CD4-positive, alpha-beta T cell treated with Interleukin-6 for 4 hours (primary cell): ENCODE measurements at places on chromosomes 11 and 22.

DNA sequence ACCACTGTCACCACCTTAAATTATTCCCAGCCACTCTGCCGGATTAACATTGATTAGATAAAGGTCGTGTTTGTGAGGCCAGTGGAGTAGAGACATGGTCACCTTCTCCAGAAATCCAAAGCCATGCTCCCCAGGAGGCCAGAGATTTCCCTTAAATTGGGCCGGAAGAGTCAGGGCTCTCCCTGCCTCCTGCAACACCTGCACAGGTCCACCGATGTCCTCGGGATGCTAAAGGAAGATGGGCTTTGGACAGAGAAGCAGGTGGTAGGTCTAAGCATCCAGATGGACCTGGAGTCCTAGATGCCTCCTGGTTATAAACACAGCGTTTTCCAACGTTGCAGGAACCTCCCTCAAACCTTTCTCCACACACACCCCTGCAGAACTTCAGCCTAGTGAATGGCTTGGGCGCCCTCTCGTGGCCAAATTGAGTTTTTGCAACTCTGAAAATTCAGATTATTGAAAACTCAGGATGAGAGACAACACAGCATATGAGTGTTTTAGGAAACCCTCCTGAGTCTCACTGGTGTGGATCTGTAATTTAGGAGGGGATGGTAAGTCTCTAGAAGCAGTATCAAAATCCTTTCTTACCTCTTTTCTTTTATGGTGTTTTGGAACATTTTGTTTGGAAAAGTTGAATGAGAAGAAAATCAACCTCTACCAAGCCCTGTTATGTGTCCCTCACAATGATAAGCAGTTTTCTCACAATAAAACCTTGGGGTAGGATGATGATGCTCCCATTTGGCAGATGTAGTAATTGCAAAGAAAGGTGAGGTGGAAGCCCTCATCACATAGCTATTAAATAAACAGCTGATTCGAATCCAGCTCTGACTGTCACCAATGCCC, 109.6 kb downstream of the RRAS2 start:
- peak; percentile 80 for DNase-seq

DNA sequence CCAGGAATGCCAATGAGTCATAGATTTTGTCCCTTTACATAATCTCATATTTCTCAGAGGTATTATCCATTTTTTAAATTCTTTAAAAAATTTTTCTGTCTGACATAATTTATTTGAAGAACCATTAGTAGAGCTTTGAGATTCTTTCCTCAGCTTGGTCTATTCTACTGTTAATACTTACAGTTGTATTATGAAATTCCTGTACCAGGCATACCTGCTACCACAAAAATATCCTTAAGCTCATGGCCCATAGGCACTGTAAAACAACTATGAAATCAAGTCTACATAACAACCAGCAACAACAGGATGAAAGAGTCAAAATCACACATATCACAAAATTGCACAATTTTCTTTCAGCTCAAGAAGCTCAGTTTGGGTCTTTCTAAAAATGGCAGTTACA, 541.3 kb downstream of the LUZP2 start:
- DNase-seq, result no peak

DNA sequence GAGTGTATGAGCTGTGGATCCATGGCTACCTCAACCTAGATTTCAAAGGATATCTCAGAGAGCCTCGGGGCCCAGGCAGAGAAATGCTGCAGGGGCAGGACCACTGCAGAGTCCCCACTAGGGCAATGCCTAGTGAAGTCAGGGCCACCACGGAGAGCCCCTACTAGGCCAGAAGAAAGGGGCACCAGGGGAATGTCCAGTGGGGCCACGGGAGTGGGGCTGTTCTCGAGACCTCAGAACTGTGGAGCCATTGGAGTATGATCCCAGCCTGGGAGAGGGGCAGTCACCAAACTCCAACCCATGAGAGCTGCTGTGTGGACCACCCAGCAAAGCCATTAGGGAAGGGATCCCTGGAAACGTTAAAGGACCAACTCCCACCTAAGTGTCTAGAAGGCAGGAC, 24.5 kb downstream of the RTL6 start:
- DNase-seq, result no peak

- DNase-seq, result no peak
Observed at GRCh38 chr11:68064926-68065325, 26.1 kb downstream of the TCIRG1 start.

DNA sequence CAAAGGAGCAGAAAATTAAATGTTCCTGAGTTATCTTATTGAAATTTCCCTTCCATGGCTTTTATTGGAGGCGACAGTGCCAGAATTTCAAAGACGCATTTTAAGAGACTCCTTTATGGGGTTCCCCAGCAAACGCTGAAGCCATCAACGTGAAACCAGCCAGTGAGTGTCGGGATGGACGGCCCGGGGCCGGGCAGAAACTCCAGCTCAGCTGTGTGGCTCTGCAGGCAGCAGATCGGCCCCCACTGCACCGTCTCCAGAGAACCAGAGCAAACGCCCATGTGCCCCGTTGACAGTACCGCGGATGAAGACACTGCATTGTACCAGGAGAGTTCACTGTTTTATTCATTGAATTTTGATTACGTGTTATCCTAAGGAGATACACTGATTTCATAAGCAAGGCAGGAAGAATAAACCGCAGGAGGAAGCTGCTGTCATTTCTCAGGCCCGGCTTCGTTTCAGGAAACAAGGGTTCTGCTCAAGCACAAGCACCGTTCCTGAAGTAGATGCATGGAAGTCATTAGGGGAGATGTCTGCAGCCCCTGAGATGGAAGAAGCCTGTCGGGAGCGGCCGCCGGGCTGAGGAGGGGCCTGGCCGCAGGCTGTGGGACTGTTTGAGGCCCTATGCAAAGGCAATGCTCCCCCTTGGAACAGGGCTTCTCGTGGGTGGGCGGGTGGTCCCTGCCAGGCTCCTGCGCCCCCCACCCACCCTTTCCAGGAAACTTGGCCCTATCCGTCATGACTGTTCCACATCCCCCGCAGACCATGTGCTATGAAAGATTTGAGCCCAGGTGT, 639.7 kb downstream of the TBC1D22A start:
- no peak for DNase-seq

DNA sequence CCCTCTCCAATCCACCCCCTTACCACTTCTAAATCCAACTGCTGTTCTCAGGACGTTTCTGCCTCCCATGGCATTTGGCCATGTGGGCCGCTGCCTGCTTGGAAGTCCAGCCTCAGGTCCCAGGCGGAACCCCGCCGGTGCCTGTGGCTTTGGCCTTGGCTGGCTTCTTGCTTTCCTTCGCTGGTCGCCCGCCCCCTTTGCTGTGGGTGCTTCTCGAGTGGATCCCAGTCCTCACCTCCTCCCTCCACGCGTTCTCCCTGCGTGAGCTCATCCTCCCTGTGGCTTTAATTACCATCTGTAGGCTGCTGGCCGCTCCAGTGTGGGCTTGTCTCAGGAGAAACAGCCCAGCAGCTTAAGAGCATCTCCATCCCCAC, 111.7 kb downstream of the NECTIN1 start:
- no peak for DNase-seq

DNA sequence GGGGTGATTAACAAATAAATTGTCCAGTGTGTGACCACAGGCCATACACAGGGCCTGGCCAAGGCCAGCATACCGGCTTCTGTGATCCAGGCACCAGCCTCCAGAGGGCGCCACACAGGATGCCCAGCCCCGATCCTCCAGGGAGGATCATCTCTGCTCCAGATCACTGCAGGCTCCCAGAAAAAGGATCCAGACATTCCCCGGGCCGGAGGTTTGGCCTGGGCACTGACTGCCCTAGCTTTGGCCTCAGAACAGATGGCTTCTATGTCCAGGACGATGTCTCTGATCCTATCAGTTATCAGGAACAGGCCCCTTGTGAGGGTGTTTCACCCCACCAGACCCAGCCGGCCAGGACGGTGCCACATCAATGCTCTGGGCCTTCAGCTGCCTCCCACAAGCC, 74.5 kb upstream of the LMO1 start:
- no peak for DNase-seq

DNA sequence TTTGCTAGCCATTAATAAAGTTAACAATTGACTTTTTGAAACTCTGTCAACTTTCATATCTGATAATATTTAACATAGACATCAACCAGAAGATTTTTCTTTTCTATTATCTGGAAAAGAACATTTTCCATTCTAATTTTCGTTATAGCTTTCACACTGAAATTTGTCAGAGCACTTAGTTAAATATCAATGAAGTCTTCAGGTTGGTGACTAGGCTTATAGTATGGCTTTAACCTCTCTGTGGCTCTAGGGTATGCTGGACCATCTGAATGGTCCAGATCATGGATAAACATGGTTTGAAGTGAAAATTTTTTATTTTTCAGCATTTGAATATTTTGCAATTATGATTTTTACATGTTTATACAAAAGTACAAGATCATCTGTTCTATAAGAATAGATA, 548.1 kb downstream of the CNTN5 start:
- no peak for DNase-seq

DNA sequence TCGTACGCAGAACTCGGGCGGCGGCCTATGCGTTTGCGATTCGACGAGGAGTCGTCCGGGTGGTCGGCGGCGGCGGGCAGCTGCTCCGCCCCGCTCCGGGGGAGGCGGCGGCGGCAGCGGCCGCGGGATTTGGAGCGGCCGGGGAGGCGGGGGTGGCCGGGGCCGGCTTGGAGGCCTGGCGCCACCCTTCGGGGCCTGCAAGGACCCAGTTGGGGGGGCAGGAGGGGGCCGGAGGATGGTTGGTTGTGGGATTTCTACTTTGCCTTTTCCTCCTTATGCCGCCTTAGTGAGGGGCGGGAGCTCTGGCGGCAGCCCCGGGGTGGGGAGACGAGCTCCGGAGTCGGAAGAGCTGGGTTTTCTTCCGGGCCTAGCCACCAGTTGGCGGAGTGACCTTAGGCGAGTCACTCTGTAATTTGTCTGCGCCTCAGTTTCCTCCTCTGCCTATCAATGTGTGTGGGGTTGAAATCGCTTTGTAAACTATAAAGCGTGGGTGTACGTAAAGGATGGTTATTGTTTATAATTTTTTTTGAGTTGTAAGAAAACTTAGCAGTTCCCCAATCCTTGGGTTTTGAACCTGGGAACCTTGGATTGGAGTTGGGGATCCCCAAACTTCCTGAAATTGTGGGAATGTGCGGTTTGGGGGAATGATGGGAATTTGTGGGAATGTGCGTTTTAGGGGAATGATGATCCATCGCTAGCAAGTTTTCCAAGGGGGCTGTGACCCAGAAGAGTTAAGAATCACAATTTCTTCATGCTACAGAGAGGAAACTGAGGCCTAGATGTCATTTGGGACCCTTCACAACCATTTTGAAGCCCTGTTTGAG, 679 bp downstream of the TUG1 start:
- peak; percentile 48 for DNase-seq

DNA sequence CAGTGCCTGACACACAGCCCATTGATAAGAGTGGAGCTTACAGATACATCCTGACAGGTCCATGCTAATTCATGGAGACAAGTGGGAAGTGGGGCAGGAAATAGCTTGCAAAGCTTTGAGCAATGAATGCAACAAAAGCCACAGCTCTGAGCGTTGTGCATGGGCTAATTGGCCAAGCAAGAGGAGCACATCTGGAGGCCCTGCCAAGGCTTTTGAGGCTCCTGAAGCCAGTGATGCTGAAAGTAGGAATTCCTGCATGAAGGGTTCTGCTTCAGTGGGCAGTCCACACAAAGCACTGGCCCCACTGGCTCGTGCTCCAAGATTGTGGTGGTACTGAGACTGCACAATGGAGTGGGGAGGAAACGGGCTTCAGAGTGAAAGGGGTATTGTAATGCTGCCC, 103.8 kb upstream of the CSNK2A3 start:
- DNase-seq, result no peak

GRCh38 chr11:103929170-103929903, 107.1 kb upstream of the DDI1 start:
- no peak for DNase-seq

- DNase-seq, result no peak
Observed at GRCh38 chr11:44351006-44351660, 41.2 kb upstream of the ALX4 start.

- no peak for DNase-seq
Observed at GRCh38 chr11:25615069-25615468, 716.9 kb upstream of the ANO3 start.

- no peak for DNase-seq
Observed at GRCh38 chr11:37107415-37107814, 509.4 kb upstream of the RAG2 start.

GRCh38 chr11:16853859-16854258, 115.4 kb downstream of the C11orf58 start:
- no peak for DNase-seq

DNA sequence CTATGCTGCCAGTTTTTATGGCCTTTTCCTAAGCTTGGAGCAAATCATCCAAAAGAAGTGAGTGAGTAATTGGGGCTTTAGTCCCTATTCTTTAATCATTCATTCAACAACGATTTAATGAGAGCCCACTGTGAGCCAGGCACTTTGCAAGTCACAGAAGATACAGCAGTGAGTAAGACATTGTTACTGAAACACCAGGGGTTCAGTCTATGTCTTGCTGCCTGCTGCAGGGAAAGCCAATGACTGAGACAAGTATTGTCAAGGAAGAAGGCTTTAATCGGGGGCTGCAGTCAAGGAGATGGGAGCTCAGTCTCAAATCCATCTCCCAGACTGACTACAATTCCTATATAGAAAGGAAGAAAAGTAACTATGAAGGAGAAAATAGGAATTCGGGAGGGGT, 228.3 kb downstream of the FAM181B start:
- no peak for DNase-seq

DNA sequence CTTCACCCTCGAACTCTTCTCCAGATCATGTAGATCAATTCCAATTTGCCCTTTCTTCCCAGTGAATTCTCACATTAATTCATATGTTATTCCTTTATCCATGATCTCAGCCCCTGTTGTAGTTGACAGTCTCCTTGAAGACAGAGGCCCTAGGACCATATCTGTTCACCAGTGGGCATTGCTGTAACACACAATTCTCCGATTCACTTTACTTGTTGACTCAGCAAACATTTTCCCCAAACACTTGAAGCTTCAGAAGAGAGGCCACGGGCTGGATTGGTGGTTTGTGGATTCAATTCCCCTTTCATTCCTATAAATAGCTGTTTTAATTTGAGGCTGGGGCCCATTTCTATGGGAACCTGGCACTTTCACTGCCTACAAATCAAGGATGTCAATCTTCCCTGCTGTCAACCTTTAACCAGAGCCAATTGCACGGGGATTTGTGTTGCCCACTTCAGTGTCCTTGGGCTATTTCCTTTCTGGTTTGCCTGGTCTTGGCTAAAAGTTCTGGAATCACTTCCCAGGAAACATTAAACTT, 393.0 kb upstream of the KIRREL3 start:
- no peak for DNase-seq

- DNase-seq, result no peak
Observed at GRCh38 chr11:2741377-2742131, 41.8 kb upstream of the KCNQ1OT1 start.

- DNase-seq, result peak; percentile 24
Observed at GRCh38 chr22:39092111-39092862, 4.8 kb upstream of the APOBEC3H start.
